ENCODE measurements at places on chromosomes 11 and 22.
A peak's percentile ranks its signal among the peaks of the same experiment; 100 is the strongest.

- no peak for DNase-seq
Observed at GRCh38 chr11:34021977-34022735, 29.4 kb upstream of the CAPRIN1 start.

GRCh38 chr11:47861728-47862127 lies 13.6 kb upstream of the NUP160 start:
- no peak for DNase-seq

- DNase-seq, result no peak
Observed at GRCh38 chr11:77213029-77213579, 85.1 kb downstream of the MYO7A start.

- DNase-seq, result no peak
Observed at GRCh38 chr22:27690599-27690998, 111.0 kb downstream of the MN1 start.

DNA sequence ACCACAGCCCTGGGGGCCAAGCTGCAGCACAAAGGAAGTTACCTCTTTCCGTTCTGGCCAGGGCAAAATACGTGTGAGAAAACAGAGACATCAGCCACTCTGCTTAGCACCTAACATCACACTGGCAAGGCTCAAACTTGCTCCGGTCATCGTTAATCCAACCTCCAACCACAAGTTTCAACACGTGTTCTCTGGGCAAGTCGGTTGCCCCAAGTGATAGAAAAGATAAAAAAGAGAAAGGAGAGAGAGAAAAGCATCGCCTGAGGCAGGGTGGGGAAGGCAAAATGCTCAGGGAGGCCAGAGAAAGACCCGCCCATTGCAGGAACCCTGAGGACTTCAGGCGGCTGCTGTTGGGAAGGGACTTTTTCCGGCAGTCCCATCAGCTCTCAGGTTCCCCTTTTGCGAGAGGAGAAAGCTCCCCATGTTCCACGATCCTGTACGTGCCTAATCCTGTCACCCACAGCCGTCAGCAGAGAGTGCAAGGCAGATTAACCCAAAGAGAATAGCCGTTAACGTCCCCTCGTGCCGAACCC lies 18.5 kb upstream of the B4GALNT4 start:
- DNase-seq, result no peak

GRCh38 chr22:44610071-44610470 lies 91.9 kb upstream of the PRR5 start:
- no peak for DNase-seq

DNA sequence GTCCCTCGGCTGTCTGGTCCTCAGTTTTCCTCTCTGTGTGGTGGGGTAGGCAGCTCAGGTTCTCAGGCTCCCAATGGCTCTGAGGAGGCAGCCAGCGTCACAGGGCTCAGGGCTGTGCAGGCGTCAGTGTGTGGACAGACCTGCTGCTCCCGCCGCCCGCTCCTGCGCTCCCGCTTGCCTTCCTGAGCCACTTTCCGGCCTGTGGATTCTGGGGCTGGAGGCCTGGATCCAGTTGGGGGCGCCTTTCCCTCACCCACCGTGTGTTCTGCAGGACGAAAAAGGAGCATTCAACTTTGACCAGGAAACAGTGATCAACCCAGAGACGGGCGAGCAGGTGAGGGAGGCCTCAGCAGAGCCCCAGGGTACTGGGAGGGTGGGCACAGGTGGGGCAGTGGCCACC lies 14.7 kb downstream of the DPP3 start:
- no peak for DNase-seq

DNA sequence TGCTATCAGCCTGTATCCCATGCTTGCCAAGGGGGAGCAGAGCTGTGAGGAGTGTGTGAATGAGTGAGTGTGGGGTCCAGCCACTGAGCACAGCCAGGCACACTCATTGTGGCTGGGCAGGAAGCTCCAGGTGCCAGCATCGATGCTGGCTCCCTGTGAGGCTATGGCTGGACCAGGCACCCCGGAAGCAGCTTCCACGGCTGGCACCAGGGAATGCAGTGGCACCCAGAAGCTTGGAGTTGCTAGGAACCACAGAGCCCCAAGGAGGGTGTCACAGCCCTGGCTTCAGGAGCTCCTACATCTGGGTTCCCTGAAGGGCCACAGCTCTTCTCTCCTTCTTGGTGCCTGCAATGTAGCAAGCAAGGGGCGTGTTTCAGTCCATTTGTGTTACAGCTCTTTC lies 625.9 kb upstream of the RAG2 start:
- DNase-seq, result no peak

DNA sequence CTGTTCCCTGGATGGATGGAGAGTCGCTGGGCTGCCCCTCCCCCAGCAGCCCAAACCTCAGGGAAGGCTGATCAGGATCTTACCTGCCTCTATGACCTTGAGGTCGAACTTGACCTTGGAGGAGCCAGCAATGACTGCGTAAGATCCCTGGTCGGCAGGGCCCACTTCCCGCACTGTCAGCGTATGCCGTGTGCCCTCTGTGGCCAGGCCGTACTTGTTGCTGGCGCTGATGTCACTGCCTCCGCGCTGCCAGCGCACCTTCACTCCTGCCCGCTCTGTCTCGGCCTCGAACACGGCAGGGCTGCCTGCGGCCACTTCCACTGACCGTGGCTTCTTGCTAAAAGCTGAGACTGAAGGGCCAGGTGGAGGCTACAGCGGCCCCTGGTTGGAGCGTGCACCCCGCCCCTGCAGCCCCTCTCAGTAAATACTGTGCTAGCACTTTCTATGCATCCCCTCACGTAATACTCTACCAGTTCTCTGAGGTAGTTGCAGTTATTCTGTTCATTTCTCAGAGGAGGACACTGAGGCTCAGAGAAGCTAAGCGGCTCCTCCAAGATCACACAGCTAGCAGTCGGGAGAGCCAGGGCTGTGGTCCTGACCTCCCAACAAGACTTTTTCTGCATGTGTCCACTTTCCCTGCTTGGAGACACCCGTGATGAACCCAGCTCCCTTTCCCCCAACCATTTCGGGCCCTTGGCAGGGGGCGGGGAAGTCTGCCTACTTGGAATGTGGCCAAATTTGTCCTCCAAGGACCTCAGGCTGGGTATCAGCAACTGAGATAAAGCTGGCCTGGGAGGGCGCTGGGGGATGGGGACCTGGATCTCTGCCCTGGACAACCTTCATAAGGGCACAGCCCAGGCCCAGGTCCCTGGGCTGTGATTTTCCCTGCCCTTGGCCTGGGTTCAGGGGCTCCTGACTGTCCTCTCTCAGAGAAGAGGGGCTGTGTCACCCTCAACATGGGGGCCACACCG lies 1.1 kb downstream of the MYBPC3 start:
- DNase-seq, result no peak

DNA sequence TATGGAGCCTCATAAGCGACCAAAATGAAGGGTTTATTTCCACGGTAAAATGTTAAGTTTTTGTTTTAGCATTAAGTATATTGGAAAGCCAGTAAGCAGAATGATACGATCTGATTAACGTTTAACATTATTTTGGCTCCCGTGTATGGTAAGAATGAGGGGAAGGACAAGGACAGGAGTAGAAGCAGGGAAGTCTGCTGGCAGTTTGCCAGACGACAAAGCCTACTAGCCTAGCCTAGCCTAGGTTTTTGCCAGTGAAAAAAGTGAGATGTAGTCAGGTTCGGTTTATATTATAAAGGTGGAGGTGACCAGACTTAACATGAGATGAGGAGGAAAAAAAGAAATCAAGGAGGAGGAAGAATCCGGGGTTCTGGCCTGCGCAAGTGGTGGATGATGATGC lies 78.9 kb upstream of the ARHGAP32 start:
- DNase-seq, result no peak

DNA sequence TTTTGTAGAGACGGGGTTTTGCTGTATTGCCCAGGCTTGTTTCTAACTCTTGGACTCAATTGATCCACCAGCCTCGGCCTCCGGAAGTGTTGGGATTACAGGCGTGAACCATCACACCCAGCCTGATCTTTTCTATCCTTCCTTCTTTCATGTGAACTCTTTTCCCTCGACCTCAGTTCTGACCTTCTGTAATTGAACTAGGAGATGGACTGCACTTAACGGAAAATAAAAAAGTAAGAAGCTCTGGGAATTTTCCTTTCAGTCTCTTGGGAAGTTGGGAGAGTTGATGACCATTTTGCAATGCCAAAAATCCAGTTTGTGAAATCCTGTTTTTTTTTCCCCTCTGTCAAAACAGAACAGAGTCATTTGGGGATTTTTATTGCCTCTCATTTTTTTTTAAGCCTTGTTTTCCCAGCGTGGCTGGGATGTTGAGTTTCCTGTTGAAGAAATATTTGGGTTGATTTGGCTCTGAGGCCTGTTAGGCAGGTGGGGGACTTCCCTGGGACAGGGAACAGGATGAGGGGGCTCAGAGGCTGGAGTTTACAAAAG lies 26.9 kb upstream of the CYB5R3 start:
- no peak for DNase-seq

- DNase-seq, result no peak
Observed at GRCh38 chr11:70501933-70502540, 103.7 kb downstream of the CTTN start.

- no peak for DNase-seq
Observed at GRCh38 chr11:11960687-11961086, 47.7 kb downstream of the DKK3 start.

DNA sequence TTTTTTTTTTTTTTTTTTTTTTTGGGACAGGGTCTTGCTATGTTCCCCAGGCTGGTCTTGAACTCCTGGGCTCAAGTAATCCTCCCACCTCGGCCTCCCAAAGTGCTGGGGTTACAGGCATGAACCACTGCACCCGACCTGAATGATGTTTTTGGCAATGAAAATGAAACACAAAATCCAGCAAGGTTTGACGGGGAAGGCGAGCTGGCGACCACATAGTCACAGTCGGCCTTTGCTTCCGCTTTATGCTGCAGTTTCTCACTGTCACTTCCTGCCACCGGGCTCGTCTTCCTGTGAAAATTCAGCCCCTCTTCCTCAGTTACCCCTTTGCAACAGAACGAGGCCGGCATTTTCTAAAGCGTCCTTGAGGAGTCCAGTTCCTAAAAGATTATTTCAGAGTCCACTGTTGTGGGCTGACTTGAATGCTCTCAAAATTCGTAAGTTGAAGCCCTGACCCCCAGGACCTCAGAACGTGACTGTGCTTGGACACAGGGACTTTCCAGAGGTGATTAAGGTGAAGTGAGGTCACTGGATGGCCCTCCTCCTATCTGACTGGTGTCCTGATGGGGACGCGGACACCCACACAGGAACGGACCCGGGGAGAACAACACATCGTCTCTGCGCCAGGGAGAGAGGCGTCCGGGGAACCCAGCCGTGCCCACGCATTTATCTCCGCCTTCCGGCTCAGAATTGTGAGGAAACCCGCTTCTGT lies 2.9 kb upstream of the BID start:
- DNase-seq, result no peak

- DNase-seq, result peak; percentile 64
Observed at GRCh38 chr11:79062814-79063762, 377.7 kb downstream of the TENM4 start.
